ENCODE measurements at places on chromosomes 11 and 22.
A peak's percentile ranks its signal among the peaks of the same experiment; 100 is the strongest.

DNA sequence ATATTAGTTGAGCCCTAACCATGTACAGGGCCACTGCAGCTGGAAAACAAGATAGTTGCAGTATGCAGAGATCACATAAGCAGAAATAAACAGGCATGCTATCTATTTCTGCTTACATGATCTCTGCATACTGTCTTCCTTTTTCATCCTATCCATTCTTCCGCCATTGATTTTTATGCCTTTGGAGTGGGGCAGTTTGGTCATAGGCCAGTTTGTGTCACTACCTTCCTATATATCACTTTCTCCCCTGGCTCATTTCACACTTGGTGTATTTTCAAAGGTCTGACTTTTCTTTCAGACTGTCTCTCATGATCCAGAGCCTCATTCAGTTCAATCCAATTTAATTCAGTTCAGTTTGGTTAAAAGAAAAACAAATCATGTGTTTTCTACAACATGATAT lies 829.6 kb downstream of the KCNA4 start:
- no peak for DNase-seq

- no peak for DNase-seq
These were observed 1.3 kb upstream of the KMT5B start for GRCh38 chr11:68214173-68215086.

- DNase-seq: peak; percentile 88
These were observed at the start of gene SLC25A45 for GRCh38 chr11:65382033-65382803. TSS of gene SLC25A45 (minus strand) at chr11:65382646. CDS start at chr11:65381951, 695 bp downstream.

- DNase-seq: no peak
These were observed 73.2 kb downstream of the CTNND1 start for GRCh38 chr11:57834852-57835251.

DNA sequence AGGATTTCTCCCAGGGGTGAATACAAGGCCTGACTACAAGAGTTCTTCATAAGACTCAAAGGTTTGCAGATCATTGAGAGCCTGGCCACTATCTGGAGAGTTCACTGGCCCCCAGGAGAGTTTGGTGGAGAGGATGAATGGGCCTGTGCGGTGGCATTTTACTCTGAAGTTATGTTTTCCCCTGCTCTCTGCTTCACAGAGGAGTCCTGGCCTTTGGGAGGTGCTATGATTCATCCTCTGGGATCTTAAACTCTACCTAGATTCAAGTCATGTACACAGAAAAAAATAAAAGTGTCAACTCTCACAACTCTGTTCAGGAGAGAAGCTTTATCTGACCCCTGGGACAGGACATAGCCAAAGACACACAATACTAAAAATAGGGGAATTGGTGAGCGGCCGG lies 159.1 kb upstream of the CARD18 start:
- no peak for DNase-seq

GRCh38 chr11:8248786-8249185 lies 14.9 kb downstream of the LMO1 start:
- no peak for DNase-seq

- DNase-seq: no peak
These were observed 42.3 kb upstream of the RAB1B start for GRCh38 chr11:66226101-66226500.

Measured in NK-92 treated with Interleukin-12 subunit alpha and Interleukin-12 subunit beta, amount 100 ng/mL, for 24 hours (cell line).